Activated naive CD4-positive, alpha-beta T cell treated with Interleukin-2 at 50 U/mL for 16 hours (primary cell): ENCODE measurements at places on chromosomes 12 and 14.

- no peak for DNase-seq
These were observed 47.4 kb upstream of the ELK3 start for GRCh38 chr12:96146747-96147146.

DNA sequence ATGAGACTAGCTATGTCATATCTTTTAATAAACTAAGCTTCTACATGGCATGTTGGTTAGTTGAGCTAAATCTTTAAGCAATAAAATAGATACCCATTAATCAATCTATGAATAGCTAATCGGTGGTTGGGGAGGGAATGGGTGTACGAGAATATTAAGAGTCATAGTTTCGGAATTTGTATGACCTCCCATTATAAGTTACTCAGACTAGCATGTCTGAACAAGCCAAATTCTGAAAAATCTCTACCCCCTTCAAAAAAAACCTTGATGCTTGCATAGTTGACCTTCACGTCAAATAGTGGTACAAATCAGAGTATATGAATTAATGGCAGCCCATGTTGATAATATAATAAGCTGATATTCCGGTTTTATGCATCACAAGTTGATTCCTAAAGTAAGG, 60.0 kb downstream of the PLEKHG7 start:
- no peak for DNase-seq

- DNase-seq, result no peak
These were observed 150.6 kb downstream of the BCAT1 start for GRCh38 chr12:24798335-24798734.

DNA sequence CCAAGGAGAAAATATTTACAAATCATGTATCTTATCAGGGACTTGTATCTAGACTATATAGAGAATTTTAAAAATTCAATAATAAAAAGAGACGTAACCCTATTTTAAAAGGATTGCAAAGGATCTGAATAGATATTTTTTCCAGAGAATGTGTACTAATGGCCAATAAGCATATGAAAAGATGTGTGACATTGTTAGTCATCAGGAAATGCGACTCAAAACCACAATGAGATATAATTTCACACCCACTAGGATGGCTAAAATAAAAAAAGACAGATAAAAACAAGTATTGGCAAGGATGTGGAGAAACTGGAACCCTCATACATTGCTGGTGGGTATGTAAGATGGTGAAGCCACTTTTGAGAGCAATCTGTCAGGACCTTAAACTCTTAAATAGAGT, 141.9 kb upstream of the BMP4 start:
- no peak for DNase-seq

- DNase-seq, result no peak
These were observed 56.8 kb downstream of the DUSP16 start for GRCh38 chr12:12505544-12506495.

DNA sequence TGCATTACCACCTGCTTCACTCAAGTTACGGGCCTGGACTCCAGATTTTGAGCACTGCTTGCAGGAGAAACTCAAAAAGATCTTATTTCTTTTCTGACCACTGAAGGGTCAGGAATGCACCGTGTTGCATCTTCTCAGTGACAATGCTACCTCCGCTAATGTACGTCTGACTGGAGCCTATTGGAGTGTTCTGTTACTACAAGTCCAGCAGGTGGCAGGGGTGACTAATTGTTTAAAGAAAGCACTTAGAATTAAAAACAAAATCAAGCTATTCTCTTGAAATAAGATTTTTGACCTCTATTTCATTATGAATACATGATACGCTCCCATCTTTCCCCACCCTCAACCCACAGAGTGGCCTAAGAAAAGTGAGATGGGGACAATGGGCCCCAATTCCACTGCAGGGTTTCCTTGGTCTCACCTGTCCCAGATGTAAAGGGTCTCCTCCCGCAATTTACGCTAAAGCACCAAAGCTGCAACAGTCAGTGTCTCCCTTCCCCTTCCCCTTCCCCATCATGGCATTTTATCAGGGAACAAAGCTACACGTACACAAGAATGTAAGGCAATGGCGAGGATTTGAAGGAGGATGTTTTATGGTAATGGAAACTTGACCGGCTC, 2.2 kb downstream of the TBPL2 start:
- no peak for DNase-seq

DNA sequence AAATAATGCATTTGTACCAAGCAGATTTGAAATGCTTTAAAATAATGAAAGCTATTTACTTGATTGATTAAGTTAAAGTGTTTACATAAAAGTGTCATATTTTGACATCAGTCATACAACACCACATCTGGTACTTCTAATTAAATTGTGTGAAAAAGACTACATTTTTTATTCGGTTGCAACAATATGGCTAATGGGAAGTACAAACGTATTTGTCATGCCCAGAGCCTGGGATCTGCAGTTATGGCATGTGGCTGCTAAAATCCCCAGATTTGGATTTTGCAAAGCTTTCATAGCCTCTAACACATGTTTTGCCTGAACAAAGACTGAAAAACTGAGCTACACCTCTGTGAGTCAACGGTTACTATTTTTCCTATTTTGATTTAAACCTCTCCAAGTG, 66.6 kb downstream of the LLPH start:
- no peak for DNase-seq

GRCh38 chr12:83575326-83575725, 888.6 kb downstream of the TMTC2 start:
- DNase-seq, result no peak

DNA sequence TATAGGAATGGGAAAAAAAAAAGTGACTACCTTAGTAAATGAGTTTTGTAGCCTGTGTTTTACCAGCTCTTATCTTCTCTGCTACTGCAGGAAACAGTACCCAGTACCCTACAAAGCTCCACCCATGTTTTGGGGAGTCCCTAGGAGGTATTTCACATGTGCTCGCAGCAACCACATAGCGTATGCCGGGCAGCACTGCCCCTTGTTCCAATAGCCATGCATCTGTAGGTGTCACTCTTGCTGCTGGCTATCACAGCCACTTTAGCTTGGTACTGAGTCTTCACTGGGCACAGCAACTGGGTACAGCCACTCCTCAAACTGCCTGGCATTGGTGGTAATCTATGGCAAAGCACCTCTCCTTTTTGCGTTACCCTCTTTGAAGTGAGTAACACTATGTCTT, 2.0 kb upstream of the MDM1 start:
- no peak for DNase-seq

DNA sequence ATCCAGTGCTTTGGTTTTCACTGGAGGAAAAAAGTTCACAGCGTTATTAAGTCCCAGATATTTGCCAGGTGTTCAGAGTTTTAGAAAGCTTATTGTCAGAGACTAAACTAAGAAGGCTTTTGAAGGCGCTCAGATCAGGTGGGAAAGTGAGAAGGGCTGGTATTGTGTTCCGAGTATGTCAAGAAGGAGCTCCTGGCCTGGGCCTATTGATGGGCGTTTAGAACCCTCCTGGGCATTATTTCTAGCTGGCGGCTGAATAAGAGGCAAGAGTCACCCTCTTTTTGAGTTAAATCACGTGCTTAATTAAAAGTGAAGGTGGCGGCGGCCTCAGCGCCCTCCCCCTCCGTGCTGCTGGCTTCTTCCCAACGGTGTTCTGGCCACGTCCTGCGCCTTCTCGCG, 20.9 kb upstream of the GNS start:
- DNase-seq, result no peak
